ENCODE measurements at places on chromosomes 1 and 21.

DNA sequence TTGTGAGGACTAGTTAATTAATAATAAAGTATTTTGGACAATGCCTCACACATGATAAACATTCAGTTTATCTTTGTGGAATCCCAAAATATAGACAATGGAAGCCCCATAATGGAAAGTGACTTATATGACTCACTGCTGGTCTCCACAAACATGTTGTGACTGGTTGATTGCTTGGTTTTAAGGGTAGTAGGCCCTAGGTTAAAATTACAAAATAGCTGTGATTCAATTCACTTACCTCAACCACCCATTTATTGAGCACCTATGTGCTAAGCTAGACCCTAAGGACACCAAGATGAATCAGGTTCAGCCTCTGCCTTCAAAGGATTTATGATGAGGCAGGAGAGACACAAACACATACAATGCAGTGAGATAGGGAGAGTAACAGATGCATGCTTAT, 42.4 kb downstream of the KANK4 start:
- no peak for DNase-seq

DNA sequence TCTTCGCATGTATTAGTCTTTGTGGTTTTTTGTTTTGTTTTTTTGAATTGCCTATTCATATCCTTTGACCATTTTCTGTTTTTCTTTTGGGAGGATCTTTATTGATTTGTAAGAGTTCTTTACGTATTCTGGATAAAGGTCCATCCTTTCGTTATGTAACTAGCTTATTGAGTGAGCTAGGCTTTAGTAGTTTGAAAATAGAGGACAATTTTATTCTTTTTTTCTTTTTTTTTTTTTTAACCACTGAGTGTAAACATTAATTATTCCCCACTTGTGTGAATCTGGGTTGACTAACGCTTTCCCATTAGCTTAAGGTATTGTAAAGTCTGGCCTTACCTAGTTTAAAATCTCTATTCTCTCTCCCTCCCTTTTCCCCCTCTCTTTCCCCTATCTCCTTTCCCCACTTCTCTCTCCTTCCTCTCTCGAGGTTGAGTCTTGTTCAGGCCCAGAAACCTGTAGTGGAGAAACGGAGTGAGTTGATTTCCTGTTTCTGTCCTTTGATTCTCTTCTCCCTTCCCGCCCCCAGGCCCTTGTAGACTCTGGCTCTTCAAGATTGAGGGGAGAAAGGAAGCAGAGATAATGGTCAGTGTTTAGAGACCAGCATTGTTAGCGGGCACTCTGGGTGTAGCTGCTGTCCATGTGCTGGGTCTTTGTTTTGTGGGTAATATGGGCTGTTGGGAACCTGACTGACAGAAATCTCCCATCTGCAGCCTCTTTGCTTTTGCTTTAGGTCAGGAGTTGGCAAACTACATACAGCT, 1.5 kb downstream of the MORC3 start:
- no peak for DNase-seq

GRCh38 chr1:24955161-24955560, 25.1 kb upstream of the RUNX3 start:
- no peak for DNase-seq

- no peak for DNase-seq
Measured at GRCh38 chr1:194167956-194168640, 981.7 kb upstream of the B3GALT2 start.

Data from stimulated activated CD8-positive, alpha-beta memory T cell treated with anti-CD3 and anti-CD28 coated beads, Interleukin-4, amount 100 ng/mL, for 1 hour (primary cell).